IPS-NIHi11 (cell line): ENCODE measurements at places on chromosomes 11 and 22.
A peak's percentile ranks its signal among the peaks of the same experiment; 100 is the strongest.

DNA sequence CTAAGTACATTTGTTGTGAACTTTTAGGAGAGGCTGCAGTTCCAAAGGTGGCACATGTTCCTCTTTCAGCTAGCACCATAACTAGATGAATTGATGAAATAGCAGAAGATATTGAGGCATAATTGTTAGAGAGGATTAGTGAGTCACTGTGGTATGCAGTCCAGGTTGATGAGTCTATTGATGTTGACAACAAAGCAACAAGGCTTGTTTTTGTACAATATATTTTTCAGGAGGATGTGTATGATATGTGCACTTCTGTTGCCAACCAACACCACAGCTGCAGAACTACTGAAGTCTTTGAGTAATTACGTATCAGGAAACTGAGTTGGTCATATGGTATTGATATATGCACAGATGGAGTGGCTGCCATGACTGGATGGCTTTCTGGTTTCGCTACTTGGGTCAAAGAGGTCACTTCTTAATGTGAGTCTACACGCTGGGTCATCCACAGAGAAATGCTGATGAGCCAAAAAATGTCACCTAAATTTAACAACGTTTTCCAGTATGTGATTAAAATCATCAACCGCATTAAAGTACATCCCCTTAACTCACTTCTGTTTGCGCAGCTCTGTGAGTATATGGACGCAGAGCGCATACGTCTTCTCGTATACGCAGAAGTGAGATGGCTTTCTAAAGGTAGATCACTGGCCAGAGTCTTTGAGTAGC lies 261.3 kb upstream of the ANO5 start:
- no peak for DNase-seq

DNA sequence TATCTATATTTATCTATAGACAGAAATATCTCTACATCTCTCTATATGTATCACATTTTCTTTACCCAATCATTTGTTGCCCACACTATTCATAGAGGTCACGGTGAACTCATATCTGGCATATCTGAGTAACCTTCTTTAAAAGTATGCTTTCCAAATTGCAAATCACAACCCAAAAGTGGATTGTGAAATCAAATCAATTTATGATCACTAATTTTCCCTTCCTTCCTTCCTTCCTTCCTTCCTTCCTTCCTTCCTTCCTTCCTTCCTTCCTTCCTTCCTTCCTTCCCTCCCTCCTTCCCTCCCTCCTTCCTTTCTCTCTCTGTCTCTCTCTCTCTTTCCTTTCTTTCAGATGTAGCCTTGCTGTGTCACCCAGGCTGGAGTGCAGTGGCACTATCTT lies 448.0 kb upstream of the CCDC90B start:
- DNase-seq, result no peak

- no peak for DNase-seq
Observed at GRCh38 chr11:12769834-12770345, 95.7 kb downstream of the TEAD1 start.

GRCh38 chr11:10914050-10914449 lies 56.2 kb upstream of the ZBED5 start:
- DNase-seq, result no peak

GRCh38 chr22:23058063-23058462 lies 12.3 kb upstream of the GNAZ start:
- DNase-seq, result no peak

GRCh38 chr11:36600180-36600579 lies 2.1 kb upstream of the RAG2 start:
- DNase-seq, result peak; percentile 28

GRCh38 chr11:83823461-83824025 lies 537.4 kb upstream of the CCDC90B start:
- no peak for DNase-seq

- DNase-seq, result no peak
Observed at GRCh38 chr11:66340596-66341501, 4.1 kb downstream of the BRMS1 start.

DNA sequence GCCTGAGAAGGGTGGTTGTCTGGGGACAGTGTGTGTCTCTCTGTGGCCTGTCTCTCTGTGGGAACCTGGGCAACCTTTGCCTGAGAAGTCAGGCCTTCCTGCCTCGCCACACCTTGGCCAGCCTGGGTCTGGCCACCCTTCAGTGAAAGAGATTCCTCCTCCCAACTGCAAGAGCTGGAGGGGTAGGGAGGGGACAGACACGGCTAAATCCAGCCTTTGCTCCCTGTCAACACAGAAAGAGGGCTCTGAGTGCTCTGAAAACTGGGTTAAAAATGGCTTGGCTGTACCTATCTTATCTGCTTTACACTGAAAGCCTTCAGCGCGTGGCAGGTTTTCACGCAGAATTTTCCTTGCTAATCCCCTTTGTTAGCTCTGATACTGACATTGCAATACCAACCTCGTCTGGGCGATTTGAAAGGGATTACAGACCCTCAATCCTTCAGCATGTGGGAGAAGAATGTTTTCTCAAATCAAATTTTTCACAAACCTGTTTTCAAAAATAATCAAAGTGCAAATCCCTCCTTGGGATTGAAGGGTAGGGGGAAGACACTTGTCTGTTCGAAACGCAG lies 163.7 kb downstream of the DSCAML1 start:
- DNase-seq, result no peak

GRCh38 chr22:36425977-36426523 lies 38.3 kb upstream of the MYH9 start:
- DNase-seq, result no peak

DNA sequence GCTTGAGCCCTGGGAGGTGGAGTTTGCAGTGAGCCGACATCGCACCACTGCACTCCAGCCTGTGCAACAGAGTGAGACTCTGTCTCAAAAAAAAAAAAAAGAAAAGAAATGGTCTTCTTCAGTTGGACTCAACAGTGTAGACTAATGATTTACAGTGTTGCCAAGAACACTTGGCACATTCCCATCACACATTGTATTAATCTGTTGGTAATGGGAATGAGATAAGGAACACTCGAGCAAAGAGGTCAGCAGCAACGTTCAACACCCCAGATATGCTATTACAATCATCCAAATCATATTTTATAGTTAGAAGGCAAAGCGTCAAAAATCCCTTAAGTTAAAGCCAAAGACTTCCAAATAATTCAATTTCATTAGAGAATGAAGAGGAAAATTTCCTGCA lies 14.5 kb downstream of the CDON start:
- no peak for DNase-seq

GRCh38 chr11:69442807-69443137 lies 38.7 kb upstream of the LINC01488 start:
- DNase-seq, result no peak

GRCh38 chr22:23061471-23062280 lies 8.6 kb upstream of the GNAZ start:
- DNase-seq, result no peak
